Stimulated activated CD4-positive, alpha-beta T cell treated with anti-CD3 and anti-CD28 coated beads, Interleukin-1b, Interleukin-23, amount 100 ng/mL, for 48 hours (primary cell): ENCODE measurements at places on chromosomes 6 and 20.
A peak's percentile ranks its signal among the peaks of the same experiment; 100 is the strongest.

DNA sequence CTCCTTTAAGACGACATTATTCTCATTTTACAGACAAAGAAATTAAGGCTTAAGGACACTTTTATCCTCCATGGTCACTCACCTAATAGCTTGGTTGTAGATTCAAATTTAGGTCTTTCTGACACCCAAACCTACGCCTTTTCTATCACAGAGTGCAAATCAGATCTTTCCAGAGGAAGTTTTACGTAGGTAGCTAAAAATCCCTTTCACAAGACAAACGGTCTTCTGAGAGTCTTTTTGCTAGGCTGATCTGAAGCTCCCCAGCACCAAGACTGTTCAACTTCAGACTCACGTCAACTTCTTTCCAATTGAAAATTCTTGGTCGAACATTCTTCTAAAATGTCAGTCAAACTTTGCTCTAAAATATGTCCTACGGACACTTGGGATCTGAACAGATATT lies 46.5 kb downstream of the BLOC1S5 start:
- no peak for DNase-seq

DNA sequence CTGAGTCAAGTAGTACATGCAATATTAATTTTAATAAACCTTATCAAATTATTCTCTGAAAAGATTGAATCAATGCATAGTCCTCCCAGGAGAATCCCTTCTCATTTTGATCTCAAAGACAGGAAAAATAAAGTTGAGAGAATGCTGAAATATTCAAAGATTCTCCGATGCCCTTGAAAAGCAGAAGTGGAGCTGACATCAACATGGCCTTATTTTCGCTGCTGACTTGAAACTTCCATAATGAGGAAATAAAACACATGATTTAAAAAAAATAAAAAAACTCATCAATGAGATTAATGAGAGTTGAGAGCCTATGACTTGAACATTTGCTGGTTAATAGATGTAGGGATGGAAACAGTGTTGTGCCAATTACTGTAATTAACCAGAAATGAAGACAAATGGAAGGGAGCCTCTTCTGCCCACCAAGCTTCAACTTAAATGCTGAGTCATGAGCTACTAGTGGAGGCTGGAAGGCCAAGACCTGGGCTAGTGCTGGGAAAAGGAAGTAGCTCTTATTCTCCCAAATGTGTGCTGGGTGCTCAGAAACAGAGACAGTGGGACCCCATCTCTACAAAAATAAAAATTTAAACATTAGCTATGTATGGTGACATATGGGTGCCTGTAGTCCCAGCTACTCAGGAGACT lies 139.9 kb downstream of the BFSP1 start:
- DNase-seq: no peak

GRCh38 chr20:37335642-37336368 lies 10.1 kb upstream of the SRC start:
- DNase-seq: no peak

DNA sequence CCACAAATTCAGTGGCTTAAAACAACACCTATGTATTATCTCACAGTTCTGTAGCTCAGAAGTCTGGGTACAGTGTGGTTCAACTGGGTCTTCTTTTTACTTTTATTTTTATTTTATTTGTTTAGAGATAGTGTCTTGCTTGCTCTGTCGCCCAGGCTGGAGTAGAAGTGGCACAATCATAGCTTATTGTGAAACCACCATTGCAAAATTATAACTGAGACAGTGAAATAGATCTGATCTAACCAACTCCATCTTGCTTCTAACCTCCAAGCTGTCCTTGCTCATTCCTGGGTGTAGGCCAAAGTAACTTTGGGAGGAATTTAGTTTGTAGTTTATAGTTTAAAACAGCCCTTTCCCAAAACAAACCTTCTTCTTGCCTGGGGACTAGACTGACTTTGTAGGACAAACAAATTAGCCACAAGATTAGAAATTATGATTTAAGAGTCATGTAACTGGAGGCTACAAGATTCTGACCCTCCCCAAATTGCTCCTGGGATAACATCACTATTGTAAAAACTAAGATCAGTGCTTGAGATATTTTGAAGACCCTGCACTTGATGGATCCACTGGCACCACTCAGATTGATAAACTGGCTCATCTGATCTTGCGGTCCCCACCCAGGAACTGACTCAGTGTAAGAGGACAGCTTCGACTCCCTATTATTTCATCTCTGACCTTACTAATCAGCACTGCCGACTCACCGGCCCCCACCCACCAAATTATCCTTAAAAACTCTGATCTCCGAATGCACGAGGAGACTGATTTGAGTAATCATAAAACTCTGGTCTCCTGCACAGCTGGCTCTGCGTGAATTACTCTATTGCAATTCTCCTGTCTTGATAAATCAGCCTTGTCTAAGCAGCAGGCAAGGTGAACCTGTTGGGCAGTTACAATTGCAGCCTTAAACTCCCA lies 193.4 kb upstream of the CDYL start:
- no peak for DNase-seq

- DNase-seq: no peak
Observed at GRCh38 chr20:48898210-48898609, 23.3 kb upstream of the ARFGEF2 start.

- no peak for DNase-seq
Observed at GRCh38 chr20:5073660-5074231, 46.0 kb downstream of the PCNA start.

DNA sequence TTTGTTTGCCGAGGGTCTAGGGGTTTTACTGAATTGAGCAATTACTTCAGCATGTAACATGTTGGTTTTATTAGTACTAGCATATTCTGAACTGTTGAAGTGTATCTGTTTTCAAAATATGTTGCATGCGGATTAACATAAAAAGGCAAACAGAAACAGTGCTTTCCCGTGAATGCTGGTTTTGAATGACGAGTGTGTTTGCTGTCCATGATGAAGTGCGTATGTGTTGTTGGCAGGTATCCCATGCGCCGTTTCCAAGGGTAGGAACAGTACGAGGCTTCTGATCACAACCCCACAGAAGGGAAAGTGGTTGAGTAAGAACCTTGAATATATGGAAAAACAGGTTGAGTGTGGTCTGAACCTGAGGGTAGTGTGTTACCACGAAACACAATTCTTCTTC lies 232.9 kb downstream of the SAMD5 start:
- no peak for DNase-seq

DNA sequence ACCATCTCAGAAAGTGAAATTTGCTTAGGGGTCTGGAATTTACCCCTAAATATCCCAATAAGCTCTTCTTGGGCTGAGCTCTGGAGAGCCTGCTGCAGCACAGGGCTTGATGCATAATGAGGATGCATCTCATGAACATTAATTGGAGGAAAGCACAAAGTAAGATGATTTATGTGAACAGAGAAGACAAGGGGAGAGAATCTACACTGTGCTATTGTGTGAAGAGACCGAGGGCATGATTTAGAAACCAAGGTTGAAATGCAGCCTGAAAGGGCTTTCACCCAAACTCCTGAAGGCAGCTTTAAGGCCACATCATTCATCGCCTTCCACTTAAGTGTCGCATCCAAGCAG lies 27.8 kb upstream of the GPR63 start:
- DNase-seq: no peak

DNA sequence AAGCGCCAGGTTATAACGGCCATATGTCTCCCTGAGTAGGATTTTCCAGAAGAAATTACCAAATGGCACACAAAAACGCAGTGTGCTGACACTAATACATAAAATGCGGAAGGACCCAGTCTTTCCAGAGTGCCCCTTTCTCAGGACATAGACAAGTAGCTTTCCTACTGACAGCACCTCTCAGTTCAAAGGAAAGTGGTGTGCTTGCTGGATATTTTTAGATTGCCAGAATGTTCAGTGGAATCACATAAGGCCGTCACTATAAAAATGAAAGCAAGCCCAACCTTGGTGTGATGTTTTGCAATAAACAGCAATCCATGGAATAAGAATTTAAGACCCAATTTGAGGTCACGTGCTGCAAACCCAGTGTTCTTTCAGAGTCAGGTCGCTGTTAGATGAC lies 135.5 kb upstream of the AGPAT4 start:
- DNase-seq: no peak

DNA sequence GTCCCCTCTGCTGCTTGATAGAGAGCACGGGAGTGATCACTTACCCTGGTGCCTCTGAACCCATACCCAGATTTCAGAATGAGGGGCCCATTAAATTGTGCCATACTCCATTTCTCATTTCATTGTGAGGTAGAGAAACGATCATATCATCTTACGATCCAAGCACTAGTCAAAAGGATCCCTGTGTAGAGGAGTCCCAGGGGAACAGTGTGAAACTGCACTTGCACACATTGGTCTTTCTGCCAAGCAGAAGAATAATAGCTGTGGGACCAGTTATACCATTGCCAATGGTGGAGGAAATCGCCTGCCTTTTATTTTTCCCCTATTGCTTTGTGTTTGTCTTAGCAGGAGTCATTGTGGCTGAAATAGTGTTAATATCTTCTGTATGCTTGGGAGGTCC lies 161.9 kb downstream of the FARS2 start:
- no peak for DNase-seq

DNA sequence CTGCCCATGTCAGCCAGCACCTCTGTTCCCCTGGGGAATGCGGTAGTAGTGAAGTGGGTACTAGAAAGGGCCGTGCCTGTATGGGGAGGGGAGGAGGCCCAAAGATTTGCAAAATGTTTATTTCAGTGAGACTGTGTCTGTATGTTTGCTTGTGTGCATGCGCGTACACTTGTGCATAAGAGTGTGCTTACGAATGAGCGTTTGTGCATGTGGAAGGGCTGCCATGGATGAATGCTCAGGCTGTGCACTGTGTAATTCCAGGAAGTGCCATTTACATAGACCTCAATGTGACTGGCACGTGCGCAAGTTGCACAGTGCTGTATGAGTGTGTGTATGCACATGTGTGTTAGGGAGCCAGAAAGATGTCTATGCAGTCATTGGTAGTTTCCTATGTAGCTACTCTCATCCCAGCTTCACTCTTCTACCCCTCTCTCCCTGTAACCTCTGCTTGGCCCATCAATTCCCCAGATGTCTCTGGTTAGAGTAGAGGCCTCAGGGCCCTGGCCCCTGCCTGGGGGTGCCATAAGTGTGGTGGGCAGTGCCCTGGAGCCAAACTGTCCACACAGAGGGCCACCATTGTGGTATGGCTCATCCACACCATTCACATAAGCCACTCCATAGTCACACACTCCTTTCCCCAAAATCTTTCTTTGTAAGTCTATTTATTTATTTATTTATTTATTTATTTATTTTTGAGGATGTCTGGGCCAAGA lies 26.8 kb upstream of the SLC22A7 start:
- DNase-seq: no peak

DNA sequence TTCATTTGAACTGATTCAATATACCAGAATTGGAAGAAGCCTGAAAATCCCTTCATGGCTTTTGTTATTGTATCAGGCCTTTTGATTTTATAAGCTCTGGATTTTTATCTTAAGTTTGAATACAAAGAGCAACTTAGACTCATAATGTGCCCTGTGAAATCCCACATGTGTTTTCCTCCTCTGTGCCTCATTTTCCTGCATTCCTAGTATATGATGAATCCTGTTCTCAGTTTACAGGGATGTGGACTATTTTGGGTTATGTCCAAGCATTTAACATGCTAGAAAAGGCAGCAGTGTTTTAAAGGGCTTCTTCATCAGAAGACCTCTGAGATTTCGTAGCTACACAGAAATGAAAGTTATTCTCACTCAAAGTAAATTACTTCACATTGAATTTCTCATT lies 455.0 kb downstream of the RFPL4B start:
- DNase-seq: no peak

DNA sequence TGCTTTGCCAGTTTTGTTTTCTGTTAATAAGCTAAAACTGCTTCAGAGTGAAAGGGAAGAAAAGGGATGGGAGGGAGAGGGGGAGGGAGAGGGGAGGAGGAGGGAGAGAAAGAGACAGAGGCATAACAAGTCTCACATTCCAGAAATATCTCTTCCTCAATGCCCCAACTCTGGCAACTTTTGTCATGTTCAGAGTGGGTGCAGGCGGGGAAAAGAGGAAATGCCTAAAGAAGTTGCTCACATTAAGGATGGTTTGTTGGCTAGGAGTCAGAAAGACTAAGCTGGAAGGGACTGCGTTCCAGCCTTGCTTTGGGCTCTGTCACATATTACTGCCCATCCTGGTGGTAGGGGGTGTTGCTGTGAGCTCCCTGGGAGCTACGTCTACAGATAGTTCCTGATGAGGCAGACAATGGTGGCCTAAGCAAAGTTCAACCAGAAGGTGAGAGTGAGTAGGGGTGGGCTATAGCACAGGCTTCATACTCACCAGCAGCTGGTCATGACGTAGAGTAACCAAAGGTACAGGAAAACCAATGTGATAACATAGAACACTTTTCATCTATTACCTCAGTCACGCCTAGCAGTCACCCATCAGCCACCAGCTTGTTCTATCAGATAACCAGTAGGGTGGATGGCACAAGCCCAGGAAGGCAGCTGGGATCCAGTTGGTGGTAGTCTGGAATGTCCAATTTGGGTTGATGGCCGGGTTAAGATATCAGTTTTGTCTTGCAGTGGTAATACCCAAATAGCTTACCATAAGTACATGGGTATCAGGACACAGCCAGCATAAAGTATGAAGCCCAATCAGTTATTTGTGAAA lies 2.1 kb downstream of the TSPYL4 start:
- DNase-seq: no peak

DNA sequence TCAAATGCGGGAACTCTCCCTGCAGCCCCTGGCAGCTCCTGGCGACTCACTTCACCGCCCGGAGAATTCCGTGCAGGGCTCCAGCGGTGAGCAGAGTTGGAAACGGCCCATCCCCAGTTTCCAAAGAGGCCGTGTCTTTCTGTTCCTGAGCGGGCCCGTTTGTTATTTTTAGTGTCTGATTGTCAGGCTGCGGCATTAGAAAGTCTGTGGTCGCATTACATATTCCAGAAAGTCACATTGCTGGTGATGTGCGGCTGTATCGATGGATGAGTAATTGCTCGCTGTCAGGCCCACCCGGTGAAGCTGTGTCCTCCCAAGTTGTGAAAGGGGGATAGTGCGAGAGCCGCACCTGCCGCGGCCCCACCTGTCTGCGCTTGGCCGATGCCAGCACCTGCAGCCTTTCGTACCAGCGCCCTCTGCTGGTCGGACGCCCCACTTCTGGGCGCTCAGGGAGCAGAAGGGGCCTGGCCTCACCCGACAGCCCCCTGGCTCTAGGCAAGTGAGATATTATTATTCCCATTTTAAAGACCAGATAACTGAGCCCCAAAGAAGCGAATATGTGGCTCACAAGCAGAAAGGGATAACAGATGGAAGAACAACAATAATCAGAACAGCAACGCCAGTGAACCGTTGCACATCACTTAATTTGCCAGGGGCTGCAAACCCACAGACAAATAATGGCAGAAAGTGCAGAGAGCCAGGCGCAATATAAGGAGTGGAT lies 244.9 kb downstream of the TSHZ2 start:
- peak; percentile 76 for DNase-seq
